ENCODE measurements at places on chromosomes 12 and 14.

DNA sequence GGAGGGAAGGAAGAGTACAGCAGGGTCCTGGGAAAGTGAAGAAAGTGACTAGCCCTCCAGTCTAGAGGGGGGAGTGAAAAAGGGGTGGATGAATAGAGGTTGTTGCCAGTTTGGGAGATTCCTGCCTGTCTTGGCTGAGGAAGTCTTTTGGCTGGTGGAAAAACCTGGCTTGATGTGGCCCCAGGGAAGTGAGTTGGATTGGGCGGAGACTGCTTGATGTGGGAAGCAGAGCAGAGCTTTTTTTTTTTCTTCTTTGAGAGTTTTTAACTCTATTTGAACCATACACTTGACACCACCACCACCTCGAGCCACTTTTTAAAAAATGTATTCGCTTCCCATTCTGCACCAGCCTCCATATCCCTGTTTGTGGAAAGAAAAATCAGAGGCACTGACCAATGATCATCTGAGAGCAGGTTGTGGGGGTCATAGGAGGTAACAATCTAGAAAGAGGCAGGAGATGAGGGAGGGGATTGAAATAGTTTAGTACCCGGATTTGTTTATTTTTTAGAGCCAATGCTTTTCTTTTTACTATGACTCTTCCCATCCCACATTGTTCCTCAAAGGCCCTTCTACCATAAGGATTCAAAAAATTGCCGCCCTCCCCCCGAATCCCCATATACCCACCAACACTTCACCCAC is 690 bp upstream of the DTX3 start:
- no peak for DNase-seq

GRCh38 chr12:32257695-32258496 is 141.5 kb upstream of the FGD4 start:
- no peak for DNase-seq

- DNase-seq = no peak
Observed at GRCh38 chr12:101116911-101117310, 93.1 kb downstream of the SLC5A8 start.

DNA sequence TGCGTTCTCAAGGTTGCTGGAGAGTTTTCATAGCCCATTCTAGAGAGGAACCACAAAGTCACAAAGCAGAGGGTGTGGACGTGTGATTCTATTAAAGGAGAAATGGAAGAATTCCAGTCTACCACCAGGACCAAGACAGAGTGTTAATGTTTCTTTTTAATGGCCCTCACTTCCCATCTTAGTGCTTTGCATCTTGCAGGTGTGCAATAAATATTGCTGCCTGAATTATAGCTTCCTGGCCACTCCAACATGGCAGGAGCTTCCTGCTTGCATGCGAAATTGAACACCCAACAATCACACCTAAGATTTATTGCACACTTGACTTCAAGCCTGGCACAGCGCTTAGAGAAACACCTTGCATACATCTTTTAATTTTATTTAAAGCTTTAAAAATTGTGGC is 22.4 kb upstream of the PPP1CC start:
- no peak for DNase-seq

- no peak for DNase-seq
Observed at GRCh38 chr14:74519316-74520074, 25.9 kb downstream of the ISCA2 start.

DNA sequence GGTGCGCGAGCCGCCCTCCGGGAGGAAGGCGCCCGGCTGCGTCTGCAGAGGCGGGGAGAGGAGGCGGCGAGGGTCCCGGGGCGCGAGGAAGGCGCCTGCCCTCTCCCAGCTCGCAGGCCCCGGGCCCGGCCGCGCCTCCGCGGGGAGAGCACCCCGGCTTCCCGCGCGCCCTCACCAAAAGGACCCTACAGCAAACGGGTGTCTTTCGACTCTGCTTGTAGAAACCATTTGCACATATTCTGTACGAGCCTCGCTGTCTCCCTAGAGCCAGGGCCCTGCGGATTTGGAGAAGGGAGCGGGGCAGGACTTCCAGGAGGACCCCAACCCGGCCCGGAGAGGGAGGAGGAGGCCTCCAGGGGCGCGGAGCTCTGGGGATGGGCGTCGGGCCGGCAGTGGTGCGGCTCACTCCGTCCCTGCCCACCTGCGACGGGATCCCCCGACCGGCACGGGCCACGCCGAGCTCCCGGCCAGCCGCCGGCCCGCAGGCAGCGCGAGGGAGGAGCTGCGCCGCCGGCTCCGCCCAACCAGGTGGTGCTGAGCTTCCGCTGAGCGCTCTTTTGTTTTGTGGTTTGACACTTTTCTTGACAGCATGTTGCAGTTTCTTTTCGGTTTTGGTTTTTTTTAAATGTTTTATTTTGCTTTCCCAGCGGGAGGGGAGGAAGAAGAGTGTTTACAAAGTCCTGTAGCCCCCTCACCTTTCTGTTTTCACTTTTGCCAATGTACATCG is 103.3 kb upstream of the FKBP4 start:
- peak; percentile 30 for DNase-seq

DNA sequence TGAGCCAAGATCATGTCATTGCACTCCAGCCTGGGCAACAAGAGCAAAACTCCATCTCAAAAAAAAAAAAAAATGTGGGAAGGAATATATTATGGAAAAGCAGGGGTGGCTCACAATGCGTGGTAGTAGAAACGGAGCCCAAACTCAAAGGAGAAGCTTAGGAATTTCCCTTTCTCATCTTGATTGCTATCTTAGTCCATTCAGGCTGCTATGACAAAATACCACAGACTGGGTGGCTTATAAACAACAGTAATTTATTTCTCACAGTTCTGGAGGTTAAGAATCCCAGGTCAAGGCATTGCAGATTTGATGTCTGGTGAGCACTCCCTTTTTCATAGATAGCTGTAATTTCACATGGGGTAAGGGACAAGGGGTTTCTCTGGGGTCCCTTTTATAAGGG is 153.8 kb upstream of the KRR1 start:
- DNase-seq = no peak

DNA sequence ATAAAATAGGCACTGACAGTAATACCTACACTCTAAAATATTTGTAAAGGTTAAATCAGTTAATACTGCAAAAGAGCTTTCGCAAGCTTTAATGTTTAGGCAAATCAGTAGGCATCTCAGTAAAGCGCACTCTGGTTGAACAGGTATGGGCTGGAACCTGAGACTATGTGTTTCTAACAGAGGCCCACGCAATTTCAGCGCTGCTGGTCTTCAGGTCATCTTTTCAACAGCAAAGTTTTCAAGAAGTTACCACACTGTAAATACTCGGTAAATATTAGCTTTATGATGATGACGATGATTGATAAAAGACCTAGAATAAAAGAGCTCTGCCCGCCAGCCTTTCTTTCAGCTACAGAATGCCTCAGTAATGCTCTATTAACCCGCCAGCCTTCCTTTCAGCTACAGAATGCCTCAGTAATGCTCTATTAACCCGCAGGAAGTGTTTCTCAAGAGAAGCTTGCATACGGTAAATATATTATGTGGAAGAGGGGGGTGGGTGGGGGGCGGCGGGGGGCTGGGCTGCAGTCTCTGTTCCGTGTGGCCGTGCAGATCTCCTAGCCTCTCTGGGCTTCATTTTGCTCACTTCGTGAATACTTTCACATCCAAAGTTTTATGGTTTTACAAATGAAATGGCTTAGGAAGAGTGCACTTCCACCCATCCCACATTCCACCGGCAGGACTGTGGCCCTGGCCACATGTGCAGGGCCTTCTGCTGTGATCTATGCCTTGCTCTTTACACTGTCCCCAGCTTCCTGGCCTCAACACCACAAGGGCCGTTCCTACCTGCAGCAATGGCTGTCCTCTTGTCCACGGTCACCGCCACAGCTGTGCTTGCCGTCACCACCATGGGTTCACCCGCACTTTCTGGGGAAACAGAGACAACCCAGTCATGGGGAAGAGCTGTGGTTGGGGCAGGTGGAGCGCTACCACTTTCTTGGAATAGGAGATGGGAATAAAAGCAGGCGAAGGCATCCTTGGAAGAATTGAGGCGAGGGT is 19.9 kb downstream of the LRTM2 start:
- no peak for DNase-seq

- no peak for DNase-seq
Observed at GRCh38 chr14:103621860-103622259, 7.2 kb upstream of the KLC1 start.

GRCh38 chr12:116398193-116398592 is 120.7 kb upstream of the MED13L start:
- no peak for DNase-seq

All from T-cell (primary cell).